ENCODE measurements at places on chromosomes 5 and 9. TPM values are rescaled to one million over a fixed set of nuclear protein-coding genes. Genes with fewer than 3 reads are reported as not detected.
A peak's percentile ranks its signal among the peaks of the same experiment; 100 is the strongest.

GRCh38 chr5:73921741-73922140 is 295.7 kb downstream of the ARHGEF28 start:
- no peak for DNase-seq

GRCh38 chr5:175519006-175519405 is 40.6 kb downstream of the SFXN1 start:
- no peak for DNase-seq

GRCh38 chr9:132507670-132508469 is 74.5 kb upstream of the BARHL1 start:
- peak; percentile 90 for DNase-seq

- no peak for DNase-seq
These were observed 61.7 kb downstream of the OTULIN start for GRCh38 chr5:14726066-14726838.

DNA sequence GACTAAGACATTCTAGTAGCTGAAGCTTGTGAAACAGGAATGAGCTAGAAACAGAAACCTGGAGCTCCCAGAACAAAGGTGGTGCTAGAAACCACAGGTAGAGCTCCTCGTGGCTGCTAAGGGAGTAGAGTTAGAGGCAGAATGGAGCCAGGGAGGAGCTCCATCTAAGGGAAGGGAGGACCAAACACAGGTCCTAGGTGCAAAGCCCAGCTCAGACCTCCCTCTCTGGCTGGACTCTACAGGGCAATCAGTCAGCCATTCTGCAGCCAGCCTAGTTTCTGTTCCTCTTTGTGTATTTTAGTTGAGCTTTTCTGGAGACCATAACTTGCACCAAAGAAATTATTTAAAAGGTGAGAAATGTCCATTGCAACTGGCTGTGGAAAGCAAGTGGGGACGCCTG is 70.4 kb downstream of the CRB2 start:
- peak; percentile 16 for DNase-seq

- DNase-seq = no peak
These were observed 16.8 kb upstream of the GNE start for GRCh38 chr9:36275060-36275459.

The RASGRF2 gene
- total RNA-seq = 4.8 TPM

The TAF1L gene
- total RNA-seq = not detected

The RUSC2 gene
- 13.0 TPM for total RNA-seq

Measured in stomach (tissue), 19 donors.